Activated CD8-positive, alpha-beta memory T cell treated with anti-CD3 and anti-CD28 coated beads for 4 hours (primary cell): ENCODE measurements at places on chromosomes 13 and 19.

DNA sequence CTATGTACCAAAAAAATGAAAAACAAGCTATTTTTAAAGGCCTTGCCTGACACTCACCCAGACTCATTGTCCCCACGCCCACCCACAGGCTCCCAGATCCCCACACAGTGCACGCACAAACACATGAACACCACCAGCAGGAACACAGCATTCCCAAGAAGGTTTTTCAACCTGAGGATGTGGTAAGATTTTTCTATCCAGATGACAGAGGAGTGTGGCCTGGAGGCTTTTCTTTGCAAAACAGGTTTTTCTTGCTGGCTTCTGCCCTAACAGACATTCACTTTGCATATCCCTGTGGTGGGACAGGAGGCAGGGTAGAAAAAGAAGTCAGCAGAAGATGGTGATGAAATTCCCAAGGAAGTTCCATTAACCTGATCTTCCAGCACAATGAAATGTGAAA is 97.8 kb downstream of the KLF12 start:
- DNase-seq = no peak

- no peak for DNase-seq
These were observed 31.2 kb upstream of the KLF2 start for GRCh38 chr19:16293118-16294091.

DNA sequence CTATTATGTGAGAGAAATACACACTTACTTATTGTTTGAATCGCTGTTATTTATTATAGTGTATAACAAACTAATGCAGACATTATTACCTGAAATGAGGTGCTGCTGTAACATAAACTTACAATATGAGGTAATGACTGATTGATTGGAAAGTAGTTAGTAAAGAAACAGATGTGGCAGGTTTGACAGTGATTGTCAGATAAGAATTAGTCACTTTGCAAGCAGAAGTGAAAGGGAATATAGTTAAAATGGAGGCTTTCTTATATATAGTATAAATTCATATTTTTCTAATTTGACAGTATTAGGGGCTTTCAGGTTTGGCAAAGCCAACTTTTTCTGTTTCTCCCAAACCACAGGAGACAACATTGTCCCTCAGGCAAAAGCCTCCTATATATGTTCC is 20.6 kb downstream of the MIR17HG start:
- no peak for DNase-seq

DNA sequence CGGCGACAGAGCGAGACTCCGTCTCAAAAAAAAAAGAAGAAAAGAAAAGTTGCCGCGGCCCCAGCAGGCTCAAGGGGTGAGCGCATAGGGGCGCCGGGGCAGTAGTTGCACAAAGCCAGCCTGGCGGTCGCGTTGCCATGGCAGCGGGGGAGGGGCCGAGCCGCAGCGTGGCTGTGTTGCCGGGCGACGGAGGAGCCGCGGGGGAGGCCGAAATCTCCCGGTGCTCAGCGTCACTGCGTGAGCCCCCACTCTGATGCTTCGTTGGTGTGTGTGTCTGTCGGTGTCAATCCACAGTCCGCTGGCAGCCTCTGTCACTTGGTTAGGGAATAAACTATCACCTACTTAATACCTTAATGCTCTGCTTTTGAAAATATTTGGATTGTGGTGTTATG is 82.9 kb upstream of the C1QTNF9B start:
- DNase-seq = peak; percentile 86

DNA sequence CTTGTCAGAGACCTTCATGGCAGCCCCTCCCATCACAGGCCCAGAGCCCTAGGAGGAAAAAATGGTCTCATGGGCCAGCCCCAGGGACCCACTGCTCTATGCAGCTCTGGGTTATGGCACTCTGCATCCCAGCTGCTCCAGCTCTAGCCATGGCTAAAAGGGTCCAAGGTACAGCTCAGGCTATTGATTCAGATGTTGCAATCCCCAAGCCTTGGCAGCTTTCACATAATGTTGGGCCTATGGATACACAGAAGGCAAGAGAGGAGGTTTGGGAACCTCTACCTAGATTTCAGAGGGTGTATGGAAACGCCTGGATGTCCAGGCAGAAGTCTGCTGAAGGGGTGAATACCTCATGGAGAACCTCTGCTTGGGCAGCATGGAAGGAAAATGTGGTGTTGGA is 996.0 kb downstream of the PCDH9 start:
- DNase-seq = no peak

DNA sequence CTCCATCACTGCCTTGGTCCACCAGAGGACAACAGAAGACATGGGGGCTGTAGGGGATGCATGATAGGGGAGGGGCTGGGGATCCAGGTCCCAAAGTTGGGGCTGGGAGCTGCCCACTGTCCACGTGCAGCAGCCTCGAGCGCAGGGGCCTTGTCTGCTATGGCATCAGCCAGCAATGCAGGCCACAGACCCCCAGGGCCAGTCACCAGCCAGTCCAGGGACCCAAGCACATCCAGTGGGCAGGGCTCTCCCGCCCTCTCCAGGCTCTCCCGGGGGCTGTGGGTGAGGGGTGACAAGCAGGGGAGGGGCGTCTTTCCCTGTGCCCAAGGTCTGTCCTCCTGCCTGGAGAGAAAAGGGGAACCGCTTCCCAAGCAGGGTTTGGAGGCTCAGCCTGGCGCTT is 32.8 kb downstream of the PEPD start:
- no peak for DNase-seq

GRCh38 chr19:55590617-55591016 is 8.7 kb downstream of the FIZ1 start:
- no peak for DNase-seq

DNA sequence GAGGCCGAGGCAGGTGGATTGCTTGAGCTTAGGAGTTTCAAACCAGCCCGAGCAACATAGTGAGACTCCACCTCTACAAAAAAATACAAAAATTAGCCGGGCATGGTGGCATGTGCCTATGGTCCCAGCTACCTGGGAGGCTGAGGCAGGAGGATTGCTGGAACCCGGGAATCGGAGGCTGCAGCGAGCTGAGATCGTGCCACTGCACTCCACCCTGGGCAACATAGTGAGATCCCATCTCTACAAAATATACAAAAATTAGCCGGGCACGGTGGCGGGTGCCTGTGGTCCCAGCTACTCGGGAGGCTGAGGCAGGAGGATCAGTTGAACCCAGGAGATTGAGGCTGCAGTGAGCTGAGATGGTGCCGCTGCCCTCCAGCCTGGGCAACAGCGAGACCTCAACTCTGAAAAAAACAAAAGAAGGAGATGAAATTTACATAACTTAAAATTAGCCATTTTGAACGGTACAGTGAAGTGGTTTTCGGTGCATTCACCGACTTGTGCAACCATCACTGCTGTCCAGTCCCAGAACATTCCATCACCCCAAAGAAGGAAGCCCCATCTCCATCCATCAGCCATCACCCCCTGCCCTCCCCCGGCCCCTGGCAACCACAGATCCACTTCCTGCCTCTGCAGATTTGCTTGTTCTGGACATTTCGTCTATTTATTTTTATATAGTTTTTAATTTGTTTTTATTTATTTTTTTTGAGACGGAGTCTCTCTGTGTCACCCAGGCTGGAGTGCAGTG is 1.6 kb upstream of the AZU1 start:
- DNase-seq = no peak

- no peak for DNase-seq
These were observed 11.3 kb upstream of the PRKD2 start for GRCh38 chr19:46728208-46728607.

DNA sequence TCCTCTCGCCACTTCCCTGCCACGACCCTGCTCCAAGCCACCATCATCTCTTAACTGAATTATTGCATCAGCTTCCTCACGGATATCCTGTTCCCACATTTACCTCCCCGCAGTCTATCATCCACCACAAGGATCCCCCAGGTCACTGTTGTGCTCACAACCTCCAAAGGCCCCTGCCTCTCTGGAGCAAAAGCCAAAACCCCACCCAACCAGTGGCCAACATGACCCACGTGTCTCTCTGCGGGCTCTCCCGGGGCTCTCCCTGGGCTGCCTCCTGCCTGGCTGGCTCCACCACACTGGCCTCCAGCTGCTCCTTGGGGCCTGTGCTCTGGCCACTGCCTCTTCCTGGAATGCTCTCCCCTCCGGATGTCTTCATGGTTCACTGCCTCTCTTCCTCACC is 809.3 kb downstream of the UQCRFS1 start:
- DNase-seq = no peak
